NCI-H1436 treated with DMSO at 0.1 percent for 48 hours (cell line): ENCODE measurements at places on chromosomes 2 and 18.

DNA sequence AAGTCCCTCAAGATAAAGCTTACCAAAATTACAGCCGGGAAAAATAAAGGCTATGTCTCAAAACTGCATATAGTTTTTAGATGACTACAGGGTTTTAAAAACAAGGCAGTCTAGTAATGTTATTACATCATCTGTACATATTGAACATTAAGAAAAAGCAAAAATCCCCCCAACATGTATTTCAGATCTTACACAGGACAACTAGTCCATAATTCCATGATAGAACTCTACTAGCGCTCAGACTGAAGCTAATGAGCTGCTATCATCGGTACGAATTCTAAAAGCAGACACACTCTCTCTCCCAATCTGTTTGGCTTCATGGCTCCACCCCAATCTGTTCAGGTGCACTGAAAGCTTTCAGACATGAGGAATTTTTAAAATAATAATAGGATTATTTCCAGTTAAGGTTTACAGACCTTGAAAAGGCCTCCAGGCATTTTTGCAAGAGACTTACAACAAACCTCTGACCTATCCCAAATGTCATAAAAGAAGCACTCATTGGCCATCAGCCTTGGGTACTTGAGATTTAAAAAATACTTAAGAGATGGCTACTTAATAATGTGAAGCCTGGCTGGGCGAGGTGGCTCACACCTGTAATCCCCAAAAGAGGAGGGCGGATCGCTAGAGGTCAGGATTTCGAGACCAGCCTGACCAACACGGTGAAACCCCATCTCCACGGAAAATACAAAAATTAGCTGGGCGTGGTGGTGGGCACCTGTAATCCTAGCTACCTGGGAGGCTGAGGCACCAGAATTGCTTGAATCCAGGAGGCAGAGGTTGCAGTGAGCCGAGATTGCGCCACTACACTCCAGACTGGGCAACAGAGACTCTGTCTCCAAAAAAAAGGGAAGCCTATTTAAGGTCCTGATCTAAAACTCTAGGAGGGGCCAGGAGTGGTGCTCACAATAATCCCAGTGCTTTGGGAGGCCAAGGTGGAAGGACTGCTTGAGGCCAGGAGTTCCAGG is 2.0 kb downstream of the NPC1 start:
- DNase-seq, result no peak

GRCh38 chr2:157233506-157233905 is 24.0 kb upstream of the GALNT5 start:
- DNase-seq, result no peak

- no peak for DNase-seq
These were observed 60.8 kb downstream of the NCKAP1 start for GRCh38 chr2:182977463-182977862.

GRCh38 chr2:9002637-9003365 is 683 bp downstream of the MBOAT2 start:
- no peak for DNase-seq

GRCh38 chr2:165436559-165436958 is 32.9 kb upstream of the CSRNP3 start:
- no peak for DNase-seq

- no peak for DNase-seq
These were observed 128.2 kb upstream of the CD226 start for GRCh38 chr18:70075906-70076305.

DNA sequence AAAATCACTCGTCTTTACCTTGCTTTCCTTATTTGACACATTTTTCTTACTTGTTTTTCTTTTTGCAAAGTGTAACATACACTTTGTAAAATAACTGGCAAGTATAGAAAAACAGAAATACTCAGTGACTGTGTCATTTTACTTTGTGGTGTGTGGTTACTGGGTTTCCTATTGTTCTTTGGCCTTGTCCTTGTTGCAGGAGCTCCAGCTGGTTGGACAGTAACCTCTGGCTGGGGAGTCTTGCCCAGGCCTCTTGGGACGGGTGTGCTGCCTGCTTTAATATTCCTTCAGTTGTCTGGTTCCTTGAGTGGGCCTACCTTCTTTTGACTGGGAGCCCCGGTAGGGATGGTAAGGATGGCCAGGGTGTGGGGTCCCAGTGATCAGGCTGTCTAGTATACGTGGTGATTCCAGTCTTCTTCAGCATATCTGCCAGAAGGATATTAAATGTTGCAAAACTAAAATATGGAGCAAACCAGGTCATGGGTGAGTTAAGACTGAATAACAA is 53.8 kb downstream of the RNF144A start:
- no peak for DNase-seq

DNA sequence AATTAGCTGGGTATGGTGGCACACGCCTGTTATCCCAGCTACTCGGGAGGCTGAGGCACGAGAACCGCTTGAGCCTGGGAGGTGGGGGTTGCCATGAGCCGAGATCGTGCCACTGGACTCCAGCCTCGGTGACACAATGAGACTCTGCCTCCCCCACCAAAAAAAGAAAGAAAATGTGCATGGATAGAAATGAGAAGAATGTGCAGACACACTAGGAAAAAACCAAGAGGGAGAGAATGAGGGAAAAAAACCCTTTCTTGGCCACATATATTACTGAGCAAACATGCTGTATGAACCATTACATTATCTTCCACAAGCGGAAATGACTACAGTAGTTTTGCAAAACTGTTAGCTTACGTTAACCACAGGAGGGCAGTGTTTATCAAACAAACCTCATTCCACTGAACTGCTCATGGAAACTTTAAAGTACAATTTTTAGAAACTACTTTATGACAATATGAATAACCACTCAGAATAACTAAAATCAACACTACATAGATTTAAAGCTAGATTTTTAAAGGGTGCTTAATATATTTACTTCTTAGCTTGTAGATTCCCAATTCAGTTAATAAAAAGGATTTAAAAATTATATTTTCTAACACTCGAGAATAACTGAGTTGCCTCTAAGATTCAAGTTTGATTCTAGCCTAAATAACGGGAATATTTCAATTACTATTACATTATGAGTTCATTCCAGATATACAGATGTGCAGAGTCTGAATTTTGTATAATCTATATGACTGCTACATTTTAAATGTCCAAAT is 26.4 kb downstream of the ASXL2 start:
- no peak for DNase-seq
